ENCODE measurements at places on chromosomes 3 and 15.

GRCh38 chr3:42850263-42850662, 25.4 kb downstream of the CYP8B1 start:
- no peak for DNase-seq

DNA sequence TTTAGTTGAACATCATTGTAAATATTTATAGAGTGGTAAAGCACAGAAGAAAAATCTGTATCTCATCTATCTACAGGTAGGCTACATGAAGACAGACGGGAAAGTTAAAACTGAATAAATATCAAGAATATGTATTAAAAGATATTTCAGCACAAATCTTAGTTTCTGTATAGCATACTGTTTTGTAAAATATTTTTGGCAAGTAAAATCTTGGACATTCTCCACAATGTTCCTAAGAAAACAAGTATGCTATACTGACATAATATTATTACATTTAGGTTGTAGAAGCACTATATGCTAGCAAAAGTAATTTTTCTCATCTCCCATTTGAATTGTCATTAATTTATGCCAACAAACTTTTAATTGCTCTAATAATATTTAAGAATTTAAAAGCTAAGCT, 326.4 kb upstream of the ARL6 start:
- no peak for DNase-seq

- DNase-seq: no peak
Observed at GRCh38 chr15:50886139-50886467, 22.4 kb upstream of the AP4E1 start.

DNA sequence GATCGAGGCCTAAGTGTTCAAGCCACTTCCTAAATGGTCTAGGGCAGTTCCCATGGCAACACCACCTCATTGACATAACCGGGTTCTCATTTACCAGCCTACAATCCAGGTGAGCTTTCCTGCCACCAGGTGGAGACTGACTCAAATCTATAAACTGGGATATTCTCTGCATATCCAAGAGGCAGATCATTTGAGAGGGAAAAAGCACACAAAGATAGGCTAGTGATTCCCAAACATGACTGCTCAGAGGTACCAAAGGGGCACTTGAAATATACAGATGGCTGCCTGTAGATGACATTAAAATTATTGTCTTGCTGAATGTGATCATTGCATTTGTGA, 141.3 kb upstream of the PROK2 start:
- DNase-seq: peak; percentile 14

GRCh38 chr3:159938714-159939113, 49.9 kb upstream of the IL12A start:
- no peak for DNase-seq

- DNase-seq: no peak
Observed at GRCh38 chr3:62981962-62982361, 106.7 kb upstream of the CADPS start.
